AG04449 (cell line): ENCODE measurements at places on chromosomes 7 and 10.

GRCh38 chr10:16795410-16796073 is 21.7 kb downstream of the RSU1 start:
- no peak for DNase-seq

DNA sequence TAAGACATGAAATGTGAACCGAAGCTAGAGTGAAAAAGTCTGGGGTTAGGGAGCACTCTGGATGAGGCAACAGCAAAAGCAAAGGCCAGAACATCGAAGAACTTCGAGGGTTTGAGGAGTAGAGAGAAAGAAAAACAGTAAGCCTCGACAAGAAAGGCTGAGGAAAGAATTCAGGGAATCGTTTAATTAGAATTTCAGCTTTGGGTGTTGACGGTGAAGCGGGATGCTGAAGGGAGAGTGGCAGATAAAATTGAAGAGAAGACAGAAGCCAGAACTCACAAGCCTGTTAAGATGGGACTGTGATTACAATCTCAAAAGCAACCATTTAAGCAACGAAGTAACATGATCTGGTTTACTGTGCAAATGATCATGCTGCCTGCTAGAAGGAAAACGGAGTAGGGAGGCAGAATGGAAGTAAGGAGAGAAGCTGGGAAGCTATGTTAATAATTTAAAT is 2.1 kb downstream of the TRDMT1 start:
- no peak for DNase-seq

DNA sequence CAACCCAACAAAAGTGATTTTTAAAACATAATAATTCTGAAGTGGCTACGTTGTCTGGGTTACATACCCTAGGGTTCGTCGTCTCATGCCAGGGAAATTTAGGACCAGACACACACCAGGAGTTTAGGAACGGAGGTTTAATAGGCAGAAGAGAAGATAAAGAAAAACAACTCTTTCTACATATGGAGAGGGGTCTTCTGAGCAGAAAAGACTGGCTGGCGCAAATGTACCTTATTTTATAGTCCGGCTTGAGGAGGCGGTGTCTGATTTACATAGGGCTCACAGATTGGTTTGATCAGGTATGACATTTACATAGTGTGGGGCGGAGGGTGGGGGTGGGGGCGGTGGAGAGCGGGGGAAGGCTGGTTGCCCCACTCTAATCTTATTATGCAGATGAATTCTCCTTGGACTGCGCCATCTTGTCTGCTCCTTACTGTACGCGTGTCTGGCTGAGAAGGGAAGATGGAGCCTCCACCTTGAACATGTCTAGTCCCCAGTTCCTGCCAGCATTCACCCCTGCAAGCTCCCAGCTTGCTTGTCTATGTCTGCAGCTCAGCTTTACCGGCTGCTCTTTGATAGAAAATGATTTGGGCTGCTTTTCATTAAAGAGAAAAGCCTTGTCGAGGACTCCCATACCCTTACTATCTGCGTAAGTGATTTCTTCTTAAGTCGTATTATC is 98.7 kb downstream of the RALA start:
- DNase-seq, result no peak

- no peak for DNase-seq
Measured at GRCh38 chr7:7098280-7098818, 84.0 kb upstream of the C1GALT1 start.

DNA sequence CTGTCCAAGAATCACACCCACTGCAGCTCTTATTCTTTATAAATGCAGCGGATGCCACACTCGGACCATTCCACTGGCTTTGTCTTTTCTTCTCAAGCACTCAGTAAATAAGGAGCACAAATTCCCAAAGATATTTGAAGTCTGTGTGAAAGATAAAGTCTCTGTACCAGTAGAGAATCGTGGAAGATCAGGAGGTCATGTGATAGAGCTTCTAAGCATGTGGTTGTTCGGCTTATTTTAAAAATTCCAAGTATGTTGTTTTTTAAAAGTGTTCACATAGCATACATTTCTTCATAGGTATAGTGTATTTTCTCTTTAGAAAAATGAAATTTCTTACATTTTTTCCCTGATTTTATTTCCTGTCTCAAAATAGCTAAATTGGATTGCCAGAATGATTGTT is 75.8 kb downstream of the NOC3L start:
- peak; percentile 28 for DNase-seq
